ENCODE measurements at places on chromosomes 1 and 21. TPM values are rescaled to one million over a fixed set of nuclear protein-coding genes. Genes with fewer than 3 reads are reported as not detected.

GRCh38 chr1:157178490-157178889 lies 40.3 kb upstream of the ETV3 start:
- no peak for DNase-seq

- DNase-seq = no peak
Measured at GRCh38 chr1:198922638-198923430, 284.0 kb downstream of the PTPRC start.

DNA sequence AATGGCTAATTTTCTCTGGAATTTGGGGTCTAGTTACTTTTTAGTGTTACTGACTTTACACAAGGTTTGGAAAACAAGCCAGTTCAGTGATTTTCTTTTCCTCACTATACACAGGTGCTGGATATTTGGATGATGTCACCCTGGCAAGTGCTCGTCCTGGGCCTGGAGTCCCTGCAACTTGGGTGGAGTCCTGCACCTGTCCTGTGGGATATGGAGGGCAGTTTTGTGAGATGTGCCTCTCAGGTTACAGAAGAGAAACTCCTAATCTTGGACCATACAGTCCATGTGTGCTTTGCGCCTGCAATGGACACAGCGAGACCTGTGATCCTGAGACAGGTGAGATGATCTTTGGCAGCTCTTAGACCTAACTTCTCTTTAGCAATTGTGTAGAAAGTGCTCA lies 64.5 kb upstream of the LAMC2 start:
- DNase-seq = no peak

DNA sequence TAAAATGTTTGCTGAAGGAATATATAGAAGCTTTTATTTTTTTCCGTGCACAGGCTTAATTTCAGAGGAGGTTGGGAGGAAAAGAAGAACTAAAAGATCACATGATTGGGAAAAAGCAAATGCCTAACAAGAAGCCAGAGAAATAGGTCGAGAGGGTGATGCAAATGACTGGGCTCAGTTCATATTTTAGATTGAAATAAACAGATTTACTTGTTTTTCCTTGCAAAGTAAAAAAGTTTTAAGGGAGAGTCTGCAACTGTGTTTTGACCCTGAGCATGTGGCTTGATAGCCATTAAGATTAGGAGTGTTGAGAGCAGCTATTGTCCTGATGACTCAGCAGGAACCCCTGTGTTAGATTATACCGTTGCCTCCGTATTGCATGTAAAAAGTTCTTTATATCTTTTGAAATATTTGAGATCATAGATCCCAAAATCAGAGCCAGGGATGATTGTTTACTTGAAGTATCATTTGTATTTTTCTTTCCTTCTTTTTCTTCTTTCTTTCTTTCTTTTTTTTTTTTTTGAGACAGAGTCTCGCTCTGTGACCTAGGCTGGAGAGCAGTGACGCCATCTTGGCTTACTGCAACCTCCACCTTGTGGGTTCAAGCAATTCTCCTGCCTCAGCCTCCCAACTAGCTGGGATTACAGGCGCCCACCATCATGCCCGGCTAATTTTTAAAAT lies 20.2 kb downstream of the CLIC4 start:
- no peak for DNase-seq

GRCh38 chr21:17779496-17779895 lies 39.7 kb downstream of the C21orf91 start:
- DNase-seq = no peak

- DNase-seq = peak; percentile 31
Measured at GRCh38 chr21:38806153-38806941, 618 bp downstream of the ETS2 start.

GRCh38 chr1:39635205-39635870 lies 4.1 kb downstream of the HEYL start:
- no peak for DNase-seq

- DNase-seq = no peak
Measured at GRCh38 chr1:17877316-17877715, 122.2 kb downstream of the ACTL8 start.

- no peak for DNase-seq
Measured at GRCh38 chr21:36647279-36648093, 51.4 kb upstream of the SIM2 start.

DNA sequence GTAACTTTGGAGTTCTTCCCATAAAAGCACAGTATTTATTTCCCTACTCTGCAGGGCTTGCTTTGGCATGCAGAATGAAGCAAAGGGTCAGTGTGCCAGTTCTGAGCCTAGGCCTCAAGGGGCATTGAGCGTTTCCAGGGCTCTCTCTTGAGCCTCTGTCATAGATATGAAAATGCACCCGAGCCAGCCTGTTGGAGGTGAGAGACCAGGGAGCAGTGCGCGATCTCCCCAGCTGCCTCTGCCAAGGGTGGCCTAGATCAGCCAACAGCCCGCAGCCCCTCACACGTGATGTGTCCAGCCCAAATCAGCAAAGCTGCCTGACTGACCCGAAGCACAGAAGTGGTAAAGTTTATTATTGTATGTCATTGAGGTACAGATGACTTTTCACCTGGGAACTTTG lies 63.7 kb downstream of the TENT5C start:
- DNase-seq = no peak

DNA sequence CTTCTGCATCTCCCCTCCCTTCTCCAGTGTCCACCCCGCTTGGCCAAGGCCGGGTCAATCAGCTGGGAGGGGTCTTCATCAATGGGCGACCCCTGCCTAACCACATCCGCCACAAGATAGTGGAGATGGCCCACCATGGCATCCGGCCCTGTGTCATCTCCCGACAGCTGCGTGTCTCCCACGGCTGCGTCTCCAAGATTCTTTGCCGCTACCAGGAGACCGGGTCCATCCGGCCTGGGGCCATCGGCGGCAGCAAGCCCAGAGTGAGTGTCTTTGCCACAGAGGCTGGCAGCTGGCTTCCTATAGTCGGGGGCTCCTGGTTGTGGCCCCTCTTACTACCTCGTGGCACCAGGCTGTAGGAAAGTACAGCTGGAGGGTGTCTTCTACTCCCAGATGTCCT lies 3.6 kb downstream of the PAX7 start:
- no peak for DNase-seq

- no peak for DNase-seq
Measured at GRCh38 chr21:46196733-46197132, 12.5 kb upstream of the SPATC1L start.

DNA sequence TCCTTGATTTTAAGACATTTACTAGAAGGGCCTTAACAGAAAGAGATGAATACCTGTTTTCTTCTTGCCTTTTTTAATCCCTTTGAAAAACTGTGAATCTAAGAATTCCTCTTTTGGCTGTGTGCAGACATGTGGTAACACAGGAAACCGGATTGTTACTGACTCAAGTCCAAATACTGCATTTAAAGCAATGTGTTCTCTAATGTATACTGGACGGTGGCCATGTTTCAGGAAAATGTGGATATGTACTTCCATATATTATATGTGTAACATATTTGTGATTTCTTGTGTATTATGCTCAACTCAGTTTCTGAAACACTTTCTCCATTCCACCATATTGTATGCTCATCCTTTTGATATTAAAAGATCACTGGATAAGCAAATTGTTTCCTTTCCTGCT lies 185.1 kb downstream of the LRRC7 start:
- DNase-seq = no peak

- DNase-seq = no peak
Measured at GRCh38 chr1:160767395-160768294, 28.3 kb upstream of the LY9 start.

GRCh38 chr1:25617625-25618432 lies 1.2 kb downstream of the MAN1C1 start:
- DNase-seq = no peak

- DNase-seq = no peak
Measured at GRCh38 chr1:100028765-100029164, 59.0 kb downstream of the SLC35A3 start.

- DNase-seq = no peak
Measured at GRCh38 chr1:206704226-206704625, 19.5 kb downstream of the MAPKAPK2 start.

DNA sequence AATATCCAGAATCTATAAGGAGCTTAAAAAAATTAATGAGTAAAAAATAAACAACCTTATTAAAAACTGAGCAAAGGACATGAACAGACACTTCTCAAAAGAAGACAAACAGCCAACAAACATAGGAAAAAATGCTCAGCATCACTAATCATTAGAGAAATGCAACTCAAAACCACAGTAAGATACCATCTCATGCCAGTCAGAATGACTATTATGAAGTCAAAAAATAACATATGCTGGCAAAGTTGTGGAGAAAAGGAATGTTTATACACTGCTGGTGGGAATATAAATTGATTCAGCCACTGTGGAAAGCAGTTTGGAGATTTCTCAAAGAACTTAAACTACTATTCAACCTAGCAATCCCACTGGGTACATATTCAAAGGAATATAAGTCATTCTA lies 25.3 kb downstream of the PIGK start:
- DNase-seq = no peak

DNA sequence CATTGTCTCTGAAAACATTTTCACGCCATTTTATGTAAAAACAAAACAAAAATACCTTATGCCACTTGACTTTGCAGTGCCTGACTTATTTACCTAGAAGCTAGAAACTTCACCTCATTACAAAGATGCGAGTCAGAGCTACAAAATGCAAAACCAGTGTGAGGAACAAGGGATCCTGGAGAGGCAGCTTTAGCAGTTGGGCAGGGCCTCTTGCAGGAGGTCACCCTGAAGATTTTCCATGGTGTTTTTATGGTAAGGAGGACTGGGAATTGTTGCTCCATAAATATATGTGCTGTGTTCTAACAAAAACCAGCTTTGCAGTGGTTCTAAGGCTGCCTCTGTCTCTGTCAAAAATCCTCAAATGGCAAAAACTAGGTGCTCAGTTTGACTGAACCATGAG lies 36.4 kb upstream of the TARBP1 start:
- no peak for DNase-seq

DNA sequence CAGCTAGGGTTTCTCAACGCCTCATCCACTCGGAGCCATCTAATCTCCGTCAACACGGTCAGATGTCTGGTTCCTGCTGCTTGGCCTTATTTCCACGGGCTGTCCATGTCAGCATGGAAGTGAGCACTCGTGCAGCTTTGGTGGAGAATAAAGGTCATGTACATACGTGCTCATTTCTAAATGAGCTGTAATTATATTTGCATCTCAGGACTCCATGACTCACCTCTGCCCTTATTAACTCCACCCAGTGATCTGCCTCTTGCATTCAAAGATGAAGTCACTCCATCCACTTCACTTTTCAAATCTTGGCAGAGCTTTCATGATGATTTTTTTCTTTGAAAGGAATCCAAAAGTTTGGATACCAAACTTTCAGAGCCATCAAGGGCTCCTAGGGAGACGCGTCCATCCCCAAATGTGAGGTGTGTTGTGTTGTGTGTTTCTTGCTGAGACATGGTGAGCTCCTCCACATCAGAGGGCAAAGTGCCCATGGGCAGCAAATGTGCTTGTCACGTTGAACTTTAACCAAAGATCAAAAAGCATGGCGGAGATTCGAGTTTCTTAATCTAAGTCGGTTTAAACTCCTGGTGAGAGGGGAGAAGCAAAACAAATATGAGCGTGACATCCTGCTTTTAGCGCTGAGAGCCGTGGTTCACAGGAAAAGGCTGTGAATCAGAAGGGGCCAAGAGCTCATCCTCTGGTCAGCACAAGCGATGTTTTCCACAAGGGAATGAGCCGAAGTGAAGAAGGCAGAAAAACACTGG lies 68.6 kb upstream of the ERRFI1 start:
- no peak for DNase-seq

GRCh38 chr1:226736001-226736907 lies 2.8 kb downstream of the ITPKB start:
- DNase-seq = no peak

- DNase-seq = no peak
Measured at GRCh38 chr1:59669752-59670312, 144.9 kb upstream of the HOOK1 start.

- no peak for DNase-seq
Measured at GRCh38 chr21:43979654-43980053, 32.5 kb upstream of the TRAPPC10 start.

GJA9 gene
- not detected for total RNA-seq

ANKRD65 gene
- total RNA-seq = not detected

GBP7 gene
- total RNA-seq = not detected

OR14K1 gene
- not detected for total RNA-seq

EDARADD gene
- 56.8 TPM for total RNA-seq

CLCNKB gene
- not detected for total RNA-seq

USP21 gene
- 38.2 TPM for total RNA-seq

KIF17 gene
- total RNA-seq = not detected

ARHGEF10L gene
- total RNA-seq = not detected

BSDC1 gene
- total RNA-seq = 48.8 TPM

Data from activated T-helper 1 cell treated with anti-CD3 and anti-CD28 coated beads, Interleukin-12 subunit alpha, Interleukin-12 subunit beta, Interleukin-2, Interleukin-4 antibody, amounts not matched to agents 30 ng/mL and 10 ng/mL and 1 ng/mL, durations not matched to agents 14 hours and 24 hours and 36 hours (primary cell).